Activated gamma-delta T cell (primary cell): ENCODE measurements at places on chromosomes 5 and 9.

GRCh38 chr9:6024035-6024554 lies 8.7 kb upstream of the RANBP6 start:
- DNase-seq = no peak

GRCh38 chr5:78133423-78133822 lies 161.1 kb downstream of the AP3B1 start:
- no peak for DNase-seq

GRCh38 chr9:129482521-129483414 lies 138.1 kb downstream of the C9orf50 start:
- DNase-seq = no peak

- DNase-seq = no peak
These were observed 124.2 kb downstream of the TMEM161B start for GRCh38 chr5:88144219-88145001.

GRCh38 chr9:107888773-107889227 lies 399.2 kb upstream of the KLF4 start:
- DNase-seq = no peak

DNA sequence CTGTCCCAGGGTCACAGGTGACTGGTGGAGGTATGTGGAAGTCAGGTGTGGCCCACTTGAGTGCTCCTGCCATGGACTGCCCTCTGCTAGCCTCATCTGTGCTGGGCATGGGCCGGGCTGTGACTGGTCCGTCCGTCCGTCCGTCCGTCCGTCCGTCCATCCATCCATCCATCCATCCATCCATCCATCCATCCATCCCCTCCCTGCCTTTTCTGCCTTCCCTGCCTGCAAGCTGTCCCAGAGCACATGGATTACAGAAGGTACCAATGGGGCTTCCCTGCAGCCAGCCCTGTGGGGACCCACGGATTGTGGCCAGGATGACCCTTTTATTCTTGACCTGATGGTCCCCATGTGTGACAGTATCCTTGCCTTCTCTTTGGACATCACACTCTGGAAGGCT lies 92.5 kb downstream of the MACROH2A1 start:
- DNase-seq = no peak

GRCh38 chr5:96626956-96627355 lies 35.2 kb upstream of the CAST start:
- DNase-seq = no peak

DNA sequence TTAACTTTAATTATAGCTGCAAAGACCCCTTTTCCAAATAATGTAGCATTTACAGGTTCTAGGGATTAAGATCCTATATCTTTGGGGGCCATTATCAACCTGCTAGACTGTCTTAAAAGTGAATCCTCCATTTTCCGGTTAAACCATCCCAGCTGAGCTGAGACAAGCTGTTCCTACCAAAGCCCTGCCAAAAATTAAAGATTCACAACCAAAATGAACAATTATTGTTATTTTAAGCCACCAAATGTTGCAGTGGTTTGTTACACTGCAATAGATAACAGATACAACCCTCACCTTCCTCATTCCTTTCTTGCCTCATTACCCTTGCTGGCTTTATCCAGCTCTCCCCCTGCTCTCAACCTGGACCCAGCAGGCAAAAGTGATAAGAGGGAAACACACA lies 343.4 kb downstream of the CDK5RAP2 start:
- DNase-seq = no peak

DNA sequence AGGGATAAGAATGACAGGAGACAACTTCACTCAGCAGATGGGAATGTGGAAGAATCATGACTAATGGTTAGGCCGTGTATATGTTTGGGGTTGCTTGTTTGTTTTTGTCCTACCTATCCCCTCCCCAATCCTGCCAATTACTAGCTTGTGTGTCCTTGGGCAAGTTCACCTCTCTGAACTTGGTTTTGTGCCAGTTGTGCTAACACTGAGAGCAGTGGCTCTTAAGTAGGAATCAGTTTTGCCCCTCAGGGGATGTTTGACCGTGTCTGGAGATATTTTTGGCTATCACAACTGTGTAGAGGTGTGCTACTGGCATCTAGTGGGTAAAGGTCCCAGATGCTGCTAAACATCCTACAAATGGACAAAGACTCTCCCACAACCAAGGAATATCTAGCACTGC lies 287.0 kb downstream of the DMRT2 start:
- DNase-seq = no peak

DNA sequence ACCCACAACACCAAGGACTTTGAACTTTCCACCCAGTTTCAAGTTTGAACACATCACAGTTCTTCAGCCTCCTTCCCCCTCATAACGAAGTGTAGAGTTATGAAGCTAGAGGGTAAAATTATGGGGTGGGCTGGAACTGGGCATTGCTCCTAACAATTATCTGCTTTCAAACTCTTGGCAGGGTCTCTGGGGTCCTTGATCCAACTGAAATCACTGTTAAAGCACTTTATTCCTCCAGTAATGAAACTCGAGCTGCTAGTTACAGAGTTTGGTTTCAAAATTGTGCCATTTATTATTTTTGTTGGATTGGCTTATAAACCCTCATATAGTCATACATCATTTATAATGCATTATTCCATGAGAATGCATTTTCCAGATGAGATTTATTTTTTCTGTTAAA lies 158.5 kb downstream of the RGS3 start:
- no peak for DNase-seq

DNA sequence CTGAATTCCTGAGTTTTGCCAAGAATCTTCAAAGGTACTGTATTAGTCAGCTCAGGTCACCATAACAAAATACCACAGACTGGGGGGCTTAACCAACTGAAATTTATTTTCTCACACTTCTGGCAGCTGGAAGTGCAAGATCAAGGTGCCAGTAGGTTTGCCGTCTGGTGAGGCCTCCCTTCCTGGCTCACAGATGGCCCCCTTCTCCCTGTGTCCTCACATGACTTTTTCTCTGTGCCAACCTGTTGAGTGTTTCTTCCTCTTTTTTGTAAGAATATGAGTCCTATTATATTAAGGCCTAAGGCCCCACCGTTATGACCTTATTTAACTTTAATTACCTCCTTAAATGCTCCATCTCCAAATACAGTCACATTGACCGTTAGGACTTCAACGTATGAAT lies 156.1 kb upstream of the KIF2A start:
- DNase-seq = no peak

- DNase-seq = no peak
These were observed 280.1 kb downstream of the DNAH5 start for GRCh38 chr5:13664377-13664776.

DNA sequence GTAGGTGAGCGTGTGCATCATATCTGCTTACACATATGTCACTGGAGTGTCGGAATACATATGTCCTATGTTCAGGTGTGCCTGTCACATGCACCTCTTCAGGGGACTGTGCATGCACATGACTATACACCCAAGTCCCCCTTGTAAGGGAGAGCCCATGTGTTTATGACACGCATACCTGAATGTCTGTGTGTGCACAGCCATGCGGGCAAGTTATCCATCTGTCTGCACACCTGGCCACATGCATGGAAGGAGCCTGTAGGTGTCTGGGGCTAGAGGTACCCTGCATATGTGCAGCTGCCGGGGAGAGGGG lies 622 bp upstream of the RGS14 start:
- no peak for DNase-seq

DNA sequence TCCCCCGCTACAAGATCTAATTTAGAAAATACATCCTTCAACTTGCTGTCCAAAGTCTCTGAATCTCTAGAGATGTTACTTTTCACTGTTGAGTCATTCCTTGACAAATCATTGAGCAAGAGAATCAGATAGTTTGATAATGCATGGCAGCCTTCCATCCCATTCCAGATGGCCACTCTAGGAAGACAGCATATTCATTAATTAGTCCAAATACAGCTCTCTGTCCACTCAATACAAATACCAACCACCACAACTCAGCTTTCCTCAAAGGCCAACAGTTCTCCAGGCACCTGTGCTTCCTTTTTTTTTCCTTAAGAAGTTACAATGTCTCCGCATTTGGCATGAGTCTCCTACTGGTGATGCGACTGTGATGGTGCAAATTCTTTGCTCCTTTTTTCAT lies 72.3 kb downstream of the DROSHA start:
- DNase-seq = no peak

- DNase-seq = no peak
These were observed 17.5 kb downstream of the WHRN start for GRCh38 chr9:114487607-114488300.

DNA sequence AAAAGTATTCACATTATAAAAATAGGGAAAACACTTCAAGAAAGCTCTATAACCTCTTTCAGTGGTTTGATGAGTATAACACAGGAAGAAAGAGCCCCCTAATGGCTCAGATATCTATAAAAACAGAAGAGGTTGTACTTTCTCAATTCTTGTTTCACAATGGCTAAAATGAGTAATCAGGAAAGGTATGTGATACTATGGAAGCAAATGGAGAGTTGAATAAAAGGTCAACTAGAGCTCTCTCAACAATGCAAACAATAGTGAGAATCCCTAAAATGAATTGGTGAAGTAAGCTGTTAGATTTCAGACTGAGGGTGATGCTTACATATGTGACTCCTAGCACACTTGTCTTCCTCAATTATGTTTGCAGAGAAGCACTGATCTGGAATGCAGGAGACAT lies 584.6 kb upstream of the CDH18 start:
- DNase-seq = no peak

DNA sequence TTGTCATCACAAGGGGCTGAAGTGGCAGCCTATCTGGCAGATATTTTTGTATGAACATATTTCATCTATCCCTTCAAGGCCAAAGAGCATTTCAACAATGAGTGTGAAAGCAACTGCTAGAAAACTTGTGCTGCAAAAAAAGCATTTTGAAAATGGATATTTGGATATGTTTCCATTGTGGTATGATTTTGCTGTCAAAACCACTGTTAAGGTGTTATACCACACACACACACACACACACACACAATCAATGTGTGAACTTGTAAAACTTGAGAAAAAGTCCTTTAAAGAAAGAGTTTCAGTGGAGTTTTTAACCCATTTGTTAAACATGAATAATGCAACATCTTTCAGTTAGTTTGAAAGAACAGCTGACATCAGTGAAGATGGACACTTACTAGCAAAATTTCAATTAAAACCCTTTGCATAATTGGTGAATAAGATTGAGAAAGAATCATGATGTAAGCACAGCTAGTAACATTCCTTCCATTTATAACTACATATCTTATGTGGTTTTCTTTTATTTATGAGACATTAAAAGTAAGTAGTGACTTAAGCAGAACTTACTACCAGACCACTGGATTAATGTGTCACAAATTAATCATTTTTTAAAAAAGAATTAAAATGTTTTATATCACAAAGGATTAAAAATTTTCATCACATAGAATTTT lies 182.6 kb upstream of the GNA14 start:
- DNase-seq = no peak

DNA sequence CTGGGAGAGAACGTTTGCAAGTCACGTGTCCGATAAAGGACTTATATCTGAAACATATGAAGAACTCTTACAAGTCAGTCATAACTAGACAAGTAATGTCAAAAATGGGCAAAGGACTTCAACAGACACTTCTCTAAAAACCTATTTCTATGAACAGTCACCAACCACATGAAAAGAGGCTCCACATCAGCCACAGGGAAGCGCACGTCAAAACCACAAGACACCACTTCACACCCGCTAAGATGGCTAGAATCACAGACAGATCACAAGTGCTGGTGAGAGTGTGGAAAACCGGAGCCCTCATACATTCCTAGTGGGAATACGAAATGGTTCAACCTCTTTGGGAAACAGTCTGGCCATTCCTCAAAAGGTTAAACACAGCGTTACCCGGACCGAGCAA lies 11.5 kb upstream of the CARD9 start:
- no peak for DNase-seq

DNA sequence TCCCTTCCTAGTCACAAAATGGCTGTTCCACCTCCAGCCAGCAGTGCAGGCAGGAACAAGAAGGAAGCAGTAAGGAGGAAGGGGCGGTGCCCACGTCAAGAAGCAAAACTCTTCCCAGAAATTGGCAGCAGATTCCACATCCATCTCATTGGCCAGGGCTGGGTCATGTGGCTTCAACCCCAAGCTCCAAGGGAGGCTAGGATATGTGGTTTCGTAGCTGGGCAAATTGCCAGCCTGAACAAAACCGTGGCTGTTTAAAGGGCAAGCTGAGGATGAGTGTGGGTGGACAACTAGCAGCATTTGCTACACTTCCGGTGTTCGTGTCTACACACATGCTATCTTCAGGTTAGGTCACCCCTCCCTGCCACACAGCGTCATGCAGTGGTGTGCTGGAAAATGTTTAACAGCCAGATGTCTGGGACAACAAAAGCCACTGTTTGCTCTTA lies 92.1 kb upstream of the MAP1B start:
- no peak for DNase-seq

- DNase-seq = no peak
These were observed 94.8 kb downstream of the ATP10B start for GRCh38 chr5:160757194-160757593.

GRCh38 chr9:137367506-137368430 lies 55.2 kb downstream of the EXD3 start:
- no peak for DNase-seq

DNA sequence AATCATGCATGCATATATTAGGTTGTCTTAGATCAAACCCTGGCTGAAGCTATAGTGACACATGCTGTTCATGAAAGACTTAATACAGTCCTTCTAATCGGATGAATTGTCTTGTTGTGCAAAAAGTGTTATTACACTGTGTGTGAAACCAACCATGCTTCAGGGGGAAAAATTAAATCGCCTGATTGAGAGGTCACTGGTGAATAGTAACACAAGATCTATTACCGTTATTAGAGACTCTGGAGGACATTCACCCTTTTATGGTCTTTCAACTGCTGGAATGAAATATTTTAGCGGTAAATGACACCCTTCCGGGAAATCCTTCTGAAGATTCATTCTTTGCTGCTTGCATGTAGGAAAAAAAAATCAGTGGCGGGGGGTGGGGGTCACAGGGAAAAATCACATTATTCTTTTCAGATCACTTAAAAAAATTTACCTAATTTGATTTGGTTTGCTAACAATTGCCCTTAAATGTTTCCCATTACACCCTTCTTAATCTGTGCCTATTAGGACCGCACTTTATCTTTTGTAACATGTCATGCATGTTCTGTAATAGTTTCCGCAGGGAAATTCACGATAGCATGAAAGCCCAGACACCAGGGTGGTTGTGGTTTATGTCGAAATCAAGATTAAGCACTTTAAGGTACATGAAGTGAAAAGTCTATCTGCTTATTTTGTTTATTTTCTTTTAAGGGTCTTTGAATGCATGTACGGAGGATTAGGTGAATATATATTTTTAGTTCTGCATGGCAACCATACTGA lies 120.6 kb downstream of the FOCAD start:
- DNase-seq = no peak

- no peak for DNase-seq
These were observed 8.7 kb downstream of the PDLIM4 start for GRCh38 chr5:132266031-132266835.

DNA sequence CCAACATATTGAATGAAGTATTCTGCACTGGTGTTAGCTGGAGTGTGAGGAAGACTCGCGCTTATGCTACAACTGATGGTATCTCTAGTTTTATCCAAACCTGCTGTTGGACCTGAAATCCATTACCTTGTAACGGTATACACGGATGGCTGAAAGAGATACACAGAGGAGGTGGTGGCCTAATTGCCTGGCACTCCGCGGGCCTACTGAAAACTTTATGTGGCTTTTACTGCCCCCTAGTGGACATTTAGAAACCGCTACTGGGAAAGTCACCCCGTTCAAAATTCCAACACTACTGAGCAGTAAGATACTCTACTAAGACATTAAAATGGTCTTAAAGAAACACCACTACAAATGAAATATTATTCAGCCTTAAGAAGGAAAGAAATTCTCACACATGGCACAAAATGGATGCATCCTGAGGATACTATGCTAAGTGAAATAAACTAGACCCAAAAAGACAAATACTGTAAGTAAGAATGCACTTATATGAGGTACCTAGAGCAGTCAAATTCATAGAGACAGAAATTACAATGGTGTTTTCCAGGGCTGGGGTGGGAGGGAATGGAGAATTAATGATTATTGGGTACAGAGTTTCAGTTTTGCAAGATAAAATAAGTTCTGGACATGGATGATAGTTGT lies 100.4 kb downstream of the TTLL11 start:
- no peak for DNase-seq
